ENCODE measurements at places on chromosomes 2 and 18.

GRCh38 chr18:54254265-54254758 lies 15.0 kb upstream of the POLI start:
- DNase-seq, result no peak
- H3K4me3 ChIP-seq, result peak overlapping the region; percentile 15
- H3K36me3 ChIP-seq, result no peaks in the 10 kb centered on the region

DNA sequence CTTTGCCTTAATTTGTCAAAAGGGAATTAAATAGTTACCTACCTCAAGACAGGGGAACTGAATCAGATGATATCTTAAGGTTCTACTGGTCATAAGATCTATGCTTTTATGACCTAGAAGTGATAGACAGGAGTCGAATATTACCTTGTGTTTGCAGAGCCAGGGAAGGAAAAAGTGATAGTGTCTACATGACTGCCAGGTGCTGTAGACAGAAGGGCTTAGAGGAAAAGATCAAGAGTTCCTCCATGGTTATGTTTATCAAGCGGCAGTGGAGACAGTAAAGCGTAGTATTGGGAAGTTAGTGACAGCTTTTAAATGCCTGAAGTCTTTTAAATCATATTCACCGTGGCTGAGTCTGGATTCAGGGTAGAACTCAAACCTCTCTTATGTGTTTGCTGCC lies 11.9 kb downstream of the CRIM1 start:
- H3K4me1 ChIP-seq, result peaks cover 73% of the 10 kb centered on the region
- H3K4me3 ChIP-seq, result peak overlapping the region; percentile 14
- H3K27me3 ChIP-seq, result no peaks in the 10 kb centered on the region
- peak overlapping the region; percentile 52 for H3K27ac ChIP-seq
- 0 out of 2 replicates have a peak, but pooled peaks cover 8% of the 10 kb centered on the region for H3K36me3 ChIP-seq
- no peak for DNase-seq

GRCh38 chr2:152609154-152609553 lies 108.1 kb downstream of the PRPF40A start:
- H3K4me1 ChIP-seq, result peaks cover 20% of the 10 kb centered on the region
- no peak for DNase-seq
- H3K4me3 ChIP-seq, result no peak overlapping the region
- H3K27me3 ChIP-seq, result no peaks in the 10 kb centered on the region
- H3K36me3 ChIP-seq, result no peaks in the 10 kb centered on the region

GRCh38 chr18:11002796-11003195 lies 146.6 kb downstream of the PIEZO2 start:
- H3K4me1 ChIP-seq, result no peaks in the 10 kb centered on the region
- DNase-seq, result no peak
- H3K27ac ChIP-seq, result no peak overlapping the region
- no peaks in the 10 kb centered on the region for H3K36me3 ChIP-seq
- H3K27me3 ChIP-seq, result peaks cover 19% of the 10 kb centered on the region

- no peak overlapping the region for H3K4me3 ChIP-seq
- 0 out of 2 replicates have a peak, but pooled peaks cover under 1% of the 10 kb centered on the region for H3K4me1 ChIP-seq
- H3K27ac ChIP-seq, result no peak overlapping the region
Measured at GRCh38 chr2:122815120-122815519, 1059.7 kb downstream of the TSN start.

- no peaks in the 10 kb centered on the region for H3K4me1 ChIP-seq
- H3K36me3 ChIP-seq, result 0 out of 2 replicates have a peak, but pooled peaks cover 8% of the 10 kb centered on the region
- no peak overlapping the region for H3K4me3 ChIP-seq
- H3K27me3 ChIP-seq, result no peaks in the 10 kb centered on the region
Measured at GRCh38 chr2:160305081-160305750, 105.1 kb upstream of the ITGB6 start.

- H3K36me3 ChIP-seq, result no peaks in the 10 kb centered on the region
- no peak overlapping the region for H3K4me3 ChIP-seq
- peaks cover 43% of the 10 kb centered on the region for H3K4me1 ChIP-seq
Measured at GRCh38 chr2:218733171-218734021, 22.8 kb downstream of the TTLL4 start.
